ENCODE measurements at places on chromosomes 7 and 10.

GRCh38 chr7:92242972-92243371 is 2.7 kb downstream of the KRIT1 start:
- no peak for DNase-seq

- no peak for DNase-seq
Measured at GRCh38 chr7:88756802-88757201, 2.7 kb upstream of the ZNF804B start.

GRCh38 chr7:151940048-151940811 is 16.0 kb upstream of the GALNTL5 start:
- DNase-seq: no peak

GRCh38 chr7:99791667-99792369 is 7.8 kb upstream of the CYP3A4 start:
- no peak for DNase-seq

DNA sequence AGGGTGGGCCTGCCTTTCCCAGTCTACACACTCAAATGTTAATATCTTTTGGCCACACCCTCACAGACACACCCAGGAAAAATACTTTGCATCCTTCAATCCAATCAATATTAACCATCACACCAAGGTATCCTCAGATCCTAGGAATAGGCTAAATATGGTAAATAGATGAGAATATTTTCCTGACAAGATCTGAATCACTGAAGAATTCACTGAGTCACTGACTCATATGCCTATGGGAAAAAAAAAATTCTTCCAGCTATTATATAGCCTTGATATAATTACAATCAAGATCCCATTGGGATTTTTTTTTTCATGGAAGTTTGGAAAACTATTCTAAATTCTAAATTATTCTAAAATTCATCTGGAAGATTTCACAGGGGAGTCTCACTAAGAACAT is 65.8 kb downstream of the INHBA start:
- DNase-seq: no peak

Data from NCI-H345 (cell line).